ENCODE measurements at places on chromosomes 7 and 10.

- DNase-seq: no peak
Measured at GRCh38 chr10:71187600-71187999, 24.8 kb upstream of the UNC5B start.

GRCh38 chr10:43039624-43040481 lies 37.0 kb upstream of the RET start:
- DNase-seq: no peak

- no peak for DNase-seq
Measured at GRCh38 chr7:149865437-149865836, 8.3 kb upstream of the ATP6V0E2 start.

GRCh38 chr7:117704063-117704462 lies 169.2 kb downstream of the CTTNBP2 start:
- no peak for DNase-seq

DNA sequence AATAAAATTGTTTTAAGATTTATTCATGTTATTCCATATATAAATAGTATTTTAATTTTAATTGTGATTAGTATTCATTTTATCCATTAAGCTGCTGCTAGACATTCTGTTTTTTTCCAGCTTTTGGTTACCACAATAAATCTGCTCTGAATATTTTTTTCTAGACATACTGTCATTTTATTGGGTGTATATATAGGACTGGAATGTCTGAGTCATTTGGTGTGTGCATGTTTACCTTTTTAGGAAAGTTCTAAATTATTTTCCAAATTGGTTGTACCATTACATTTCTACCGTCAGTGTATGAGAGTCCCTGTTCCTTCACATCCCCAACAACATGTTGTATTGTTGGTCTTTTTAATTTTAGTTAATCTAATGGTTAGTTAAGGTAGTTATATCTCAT lies 1138.1 kb downstream of the REEP3 start:
- DNase-seq: no peak

GRCh38 chr7:16684935-16685334 lies 39.0 kb downstream of the BZW2 start:
- DNase-seq: no peak

DNA sequence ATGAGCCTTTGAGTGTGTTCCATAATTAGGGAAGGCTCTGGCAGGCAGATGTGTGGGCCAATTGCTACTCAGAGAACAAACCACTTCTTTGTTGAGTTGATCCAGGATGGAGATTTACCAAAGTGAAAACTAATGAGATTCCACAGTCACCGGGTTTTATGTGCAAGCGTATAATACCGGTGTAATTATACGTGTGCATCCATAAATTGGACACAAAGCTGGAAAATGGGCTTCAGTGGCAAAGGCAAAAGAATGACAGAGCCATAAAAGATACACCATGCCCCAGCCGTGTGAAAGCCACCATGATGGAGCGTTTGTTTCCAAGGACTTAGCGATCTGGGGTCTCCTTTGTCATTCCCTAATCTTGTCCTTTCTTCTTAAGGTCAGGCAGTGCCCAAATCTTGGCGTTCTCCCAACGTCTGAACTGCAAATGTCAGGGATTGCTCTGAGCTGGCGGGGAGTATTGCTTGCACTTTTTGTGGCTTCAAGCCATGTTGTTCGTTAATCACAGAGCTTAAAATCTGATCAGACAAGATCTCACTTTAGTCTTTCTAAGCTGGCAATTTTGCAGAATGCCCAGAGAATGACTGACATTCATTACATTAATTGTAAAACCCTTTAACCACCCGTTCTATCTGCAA lies 70.1 kb downstream of the NPTX2 start:
- no peak for DNase-seq

DNA sequence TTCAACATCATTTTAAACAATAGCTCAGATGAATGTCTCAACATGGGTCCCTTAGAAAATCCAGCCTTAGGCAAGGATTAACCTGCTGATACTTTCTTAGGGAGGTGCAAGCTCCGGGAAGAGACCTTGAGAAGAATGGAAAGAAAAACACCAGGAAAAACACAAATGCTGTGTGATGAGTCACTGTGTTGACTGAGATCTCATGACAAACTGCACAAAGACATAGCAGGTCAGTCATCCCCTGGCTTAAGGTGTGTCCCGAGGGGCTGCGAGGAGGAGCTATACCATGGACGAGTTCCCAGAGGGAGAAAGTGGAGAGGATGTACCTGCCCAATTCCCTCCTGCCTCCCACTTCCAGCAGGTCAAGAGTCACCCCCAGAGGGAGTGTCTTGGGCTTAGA lies 98.0 kb downstream of the TEX36 start:
- no peak for DNase-seq

- DNase-seq: no peak
Measured at GRCh38 chr10:70232155-70232858, 922 bp downstream of the PPA1 start.

DNA sequence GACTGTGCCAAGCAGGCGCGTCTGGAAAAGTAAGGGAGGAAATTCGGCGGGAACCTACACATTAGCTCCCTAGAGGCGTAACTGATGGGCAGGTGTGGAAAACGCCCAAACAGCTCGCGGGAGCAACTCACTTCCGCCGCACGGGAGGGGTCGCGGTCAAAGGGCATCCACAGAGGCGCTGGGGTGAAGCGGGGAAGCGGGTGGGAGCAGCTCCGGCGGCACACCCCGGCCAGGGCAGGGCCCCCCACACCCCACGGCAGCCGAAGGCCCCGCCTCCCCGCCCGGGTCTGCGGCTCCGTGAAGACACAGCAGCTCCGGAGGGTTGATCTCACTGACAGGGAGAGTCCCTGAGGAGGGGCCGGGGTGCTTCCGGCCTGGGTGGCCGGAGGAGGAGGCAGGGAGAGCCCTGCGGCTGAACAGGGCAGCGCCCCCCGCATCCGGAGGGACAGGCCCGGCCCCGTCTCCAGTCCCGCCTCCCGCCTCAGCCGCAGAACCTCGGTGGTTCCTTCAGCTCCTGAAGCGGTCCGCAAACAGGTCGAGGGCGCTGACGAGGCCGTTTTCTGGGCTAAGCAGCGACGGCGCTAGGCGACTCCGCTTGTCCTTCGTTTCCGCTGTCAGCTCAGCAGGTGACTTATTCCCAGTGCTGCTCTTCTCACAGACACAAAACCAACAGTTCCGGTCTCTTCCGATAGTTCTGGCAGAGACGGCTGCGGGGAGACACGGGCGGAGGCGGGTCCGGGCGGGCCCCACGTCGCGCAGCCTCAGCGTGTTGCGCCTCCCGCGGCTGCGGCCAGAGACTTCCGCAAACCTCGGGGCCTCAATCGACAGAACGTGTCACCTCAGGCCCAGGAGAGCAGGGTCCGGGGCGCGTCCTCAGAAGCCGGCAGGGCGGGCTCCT lies 276.1 kb downstream of the DNAJB6 start:
- DNase-seq: peak; percentile 82

GRCh38 chr10:22002591-22003176 lies 846 bp downstream of the DNAJC1 start:
- no peak for DNase-seq

Data from right cardiac atrium (tissue), 5 donors.